ENCODE measurements at places on chromosomes 4 and X. TPM values are rescaled to one million over a fixed set of nuclear protein-coding genes. Genes with fewer than 3 reads are reported as not detected.

Gene VCX3A
- not detected for total RNA-seq

Gene RPA4
- total RNA-seq = 3.2 TPM

Gene TMEM164
- 56.9 TPM for total RNA-seq

Gene PIR
- total RNA-seq = 20.0 TPM

Gene RAB33B
- 11.8 TPM for total RNA-seq

Gene OTUD6A
- not detected for total RNA-seq

Gene SPOCK3
- total RNA-seq = not detected

Gene DNASE1L1
- total RNA-seq = 33.4 TPM

Gene GPC4
- 9.0 TPM for total RNA-seq

Gene ASIC5
- total RNA-seq = not detected

Gene ASB5
- not detected for total RNA-seq

Gene ADH7
- total RNA-seq = not detected

Gene CT45A8
- not detected for total RNA-seq

Gene SPANXN4
- total RNA-seq = not detected

Gene KLHL13
- total RNA-seq = 1.8 TPM

Gene CDKL5
- 1.9 TPM for total RNA-seq

Gene DCK
- 9.8 TPM for total RNA-seq

Gene ADGRL3
- 5.4 TPM for total RNA-seq

Gene PDZD4
- total RNA-seq = 2.1 TPM

Gene NUP62CL
- total RNA-seq = 0.74 TPM

Gene SMR3A
- total RNA-seq = not detected

Gene ITGB1BP2
- total RNA-seq = 5.4 TPM

Gene ATP6AP2
- total RNA-seq = 87.8 TPM

Gene TKTL1
- 0.38 TPM for total RNA-seq

Gene DGKK
- total RNA-seq = not detected

Gene EMD
- 57.7 TPM for total RNA-seq

Gene ZNF630
- 1.3 TPM for total RNA-seq

Gene FOXP3
- not detected for total RNA-seq

Gene AFM
- total RNA-seq = not detected

Gene KIT
- total RNA-seq = 3.1 TPM

Gene WDR19
- total RNA-seq = 33.7 TPM

Gene MXRA5
- total RNA-seq = 5.8 TPM

Gene SRPK3
- not detected for total RNA-seq

Gene EDNRA
- 10.6 TPM for total RNA-seq

Gene PAGE1
- total RNA-seq = not detected

Gene SSX2B
- not detected for total RNA-seq

Gene SLC2A9
- total RNA-seq = 7.9 TPM

Gene CACNA1F
- 0.32 TPM for total RNA-seq

Gene GLUD2
- total RNA-seq = 9.8 TPM

Gene NEIL3
- total RNA-seq = 0.96 TPM

Gene FAM13A
- total RNA-seq = 48.5 TPM

Gene MAEA
- 38.8 TPM for total RNA-seq

Gene ABCB7
- total RNA-seq = 40.9 TPM

Gene PLS3
- 96.5 TPM for total RNA-seq
